Nephron progenitor cell (in vitro differentiated cells): ENCODE measurements at places on chromosomes 11 and 22.

GRCh38 chr11:5235364-5236095, 1.2 kb upstream of the HBD start:
- H3K27me3 ChIP-seq: peaks cover 16% of the 10 kb centered on the region
- DNase-seq: no peak
- H3K4me1 ChIP-seq: no peaks in the 10 kb centered on the region
- no peaks in the 10 kb centered on the region for H3K36me3 ChIP-seq

GRCh38 chr11:120674542-120674941, 163.0 kb downstream of the GRIK4 start:
- no peak for DNase-seq
- no peaks in the 10 kb centered on the region for H3K36me3 ChIP-seq
- peak overlapping the region; percentile 43 for H3K27ac ChIP-seq
- no peak overlapping the region for H3K4me3 ChIP-seq
- peaks cover 5% of the 10 kb centered on the region for H3K27me3 ChIP-seq

DNA sequence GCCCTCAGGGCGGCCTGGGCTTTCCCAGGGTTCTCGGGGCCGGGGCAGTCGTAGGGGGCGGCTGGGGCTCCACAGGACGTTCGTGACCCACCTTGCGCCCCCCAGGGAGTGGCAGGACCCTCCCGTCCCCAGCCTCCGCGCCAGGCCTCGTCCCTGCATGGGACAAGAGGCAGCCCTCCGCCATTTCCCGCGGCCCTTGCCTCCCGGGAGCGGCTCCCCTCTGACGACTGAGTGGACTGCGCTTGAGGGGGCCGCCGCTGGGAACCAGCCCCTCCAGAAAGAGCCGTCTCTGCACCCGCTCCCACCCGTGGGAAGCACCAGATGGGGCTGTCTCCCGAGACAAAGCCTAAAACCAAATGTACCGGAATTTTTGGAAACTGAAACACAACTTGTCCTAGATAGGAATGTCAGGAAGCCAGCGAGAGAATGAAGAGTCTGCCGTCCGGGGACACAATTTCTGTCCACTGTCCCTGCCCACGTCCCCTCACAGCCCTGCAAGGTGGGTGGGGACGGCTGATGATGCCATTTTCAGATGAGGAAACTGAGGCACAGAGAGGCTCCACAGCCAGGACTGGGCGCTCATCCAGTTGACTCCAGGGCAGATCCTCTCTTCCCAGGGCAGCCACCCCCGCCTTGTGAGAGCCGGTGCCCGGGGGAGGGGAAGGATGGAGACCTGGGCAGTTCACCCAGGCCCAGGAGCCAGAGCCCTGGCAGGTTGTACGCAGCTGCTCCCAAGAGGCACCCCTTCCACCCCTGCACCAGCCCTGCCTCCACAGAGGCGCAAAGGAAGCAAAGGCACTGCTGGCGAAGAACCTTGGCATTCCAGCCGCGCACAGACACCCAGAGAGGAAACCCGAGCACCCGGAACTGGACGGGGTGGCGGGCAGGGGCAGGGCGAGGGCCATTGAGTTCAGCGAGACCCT, 18.1 kb upstream of the PICK1 start:
- H3K4me3 ChIP-seq: no peak overlapping the region
- H3K36me3 ChIP-seq: no peaks in the 10 kb centered on the region
- peak overlapping the region; percentile 37 for H3K27ac ChIP-seq
- no peak for DNase-seq

DNA sequence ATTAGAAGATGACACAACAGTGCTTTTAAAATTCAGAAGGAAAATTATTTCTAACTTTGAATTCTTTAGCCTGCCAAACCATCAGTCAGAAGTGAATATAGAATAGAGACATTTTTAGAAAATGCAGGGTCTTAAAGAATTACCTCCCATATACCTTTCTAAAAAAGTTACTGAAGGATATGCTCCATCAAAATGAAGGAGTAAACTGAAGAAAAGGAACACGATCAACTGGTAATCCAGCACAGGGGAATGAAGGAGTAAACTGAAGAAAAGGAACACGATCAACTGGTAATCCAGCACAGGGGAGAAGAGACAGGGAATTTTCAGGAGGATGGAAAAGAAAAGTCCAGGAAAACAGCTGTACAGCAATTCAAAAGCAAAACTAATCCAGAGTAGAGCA, 75.4 kb upstream of the LDLRAD3 start:
- peaks cover 10% of the 10 kb centered on the region for H3K36me3 ChIP-seq
- peaks cover 13% of the 10 kb centered on the region for H3K27me3 ChIP-seq
- no peak overlapping the region for H3K27ac ChIP-seq
- H3K4me1 ChIP-seq: no peaks in the 10 kb centered on the region

GRCh38 chr11:62402226-62402959, 16.4 kb upstream of the SCGB1A1 start:
- H3K36me3 ChIP-seq: no peaks in the 10 kb centered on the region
- H3K4me3 ChIP-seq: no peak overlapping the region
- peak overlapping the region; percentile 9 for H3K27ac ChIP-seq
- no peak for DNase-seq

DNA sequence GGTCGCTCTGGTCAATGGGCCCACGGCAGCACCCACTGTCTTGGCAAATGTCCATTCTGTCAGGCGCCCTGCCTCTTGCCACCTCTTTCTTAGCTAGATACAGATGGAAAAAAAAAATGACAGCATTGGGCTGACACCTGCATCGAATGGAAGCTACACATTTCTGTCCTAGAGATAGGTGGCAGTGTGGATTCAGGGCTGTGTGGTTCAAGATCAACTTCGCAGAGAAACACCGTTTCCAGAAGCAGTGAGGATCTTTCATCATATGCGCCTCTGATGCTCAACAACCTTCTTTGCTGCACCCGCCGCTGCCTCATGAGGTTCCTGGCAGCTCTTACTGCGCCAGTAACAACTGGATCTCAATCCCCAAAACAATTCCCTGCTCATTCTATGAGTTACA, 236.3 kb downstream of the KIRREL3 start:
- DNase-seq: no peak
- H3K27me3 ChIP-seq: peaks cover 12% of the 10 kb centered on the region
- H3K4me3 ChIP-seq: no peak overlapping the region

DNA sequence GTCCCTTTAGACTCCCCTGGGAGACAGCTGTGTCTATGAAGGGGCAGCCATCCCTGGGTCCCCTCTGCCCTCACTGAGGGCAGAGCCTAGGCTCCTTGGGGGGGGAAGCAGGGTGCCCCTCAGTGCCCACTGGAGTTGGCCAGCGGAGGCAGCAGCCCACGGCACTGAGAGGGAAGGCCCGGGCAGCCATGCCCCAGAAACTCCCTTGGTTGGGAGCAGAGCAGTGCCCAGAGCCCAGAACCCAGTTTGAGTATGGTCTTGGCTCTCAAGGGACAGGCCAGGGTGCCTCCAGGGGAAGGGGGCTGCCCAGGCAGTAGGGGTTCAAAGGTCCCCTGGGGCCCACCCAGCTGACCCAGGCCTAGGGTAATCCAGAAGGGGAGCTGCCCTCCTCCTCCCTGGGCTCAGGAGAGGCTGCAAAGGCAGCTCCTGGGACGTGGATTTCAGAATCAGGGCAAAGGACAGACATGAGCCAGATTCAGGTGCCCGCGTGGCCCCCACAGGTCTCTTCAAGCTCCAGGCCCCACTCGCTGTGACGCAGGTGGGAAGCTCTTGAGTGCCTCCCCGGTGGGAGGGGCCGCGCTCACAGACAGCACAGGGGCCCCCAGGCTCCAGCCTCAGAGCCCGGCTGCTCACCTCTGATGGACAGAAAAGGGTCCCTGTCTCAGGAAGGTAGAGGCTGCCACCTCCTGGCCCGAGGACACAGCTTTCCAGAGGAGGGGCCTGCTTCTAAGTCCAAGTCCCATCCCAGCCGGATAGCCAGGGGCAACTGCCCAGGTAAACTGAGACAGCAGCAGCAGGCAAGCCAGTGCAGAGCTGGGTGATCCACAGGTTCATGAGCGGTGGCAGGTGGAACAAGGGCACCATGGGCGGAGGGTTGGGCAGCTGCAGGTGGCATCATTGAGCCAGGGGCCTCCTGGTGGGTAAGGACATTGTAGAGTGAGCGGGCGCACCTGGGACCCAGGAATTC, 2.6 kb downstream of the C11orf21 start:
- no peak overlapping the region for H3K27ac ChIP-seq
- no peak overlapping the region for H3K4me3 ChIP-seq
- peaks cover 15% of the 10 kb centered on the region for H3K4me1 ChIP-seq
- DNase-seq: peak; percentile 47
- H3K27me3 ChIP-seq: peaks cover 15% of the 10 kb centered on the region
- no peaks in the 10 kb centered on the region for H3K36me3 ChIP-seq

GRCh38 chr22:37353839-37354238, 71.5 kb downstream of the CYTH4 start:
- no peak for DNase-seq
- no peak overlapping the region for H3K4me3 ChIP-seq
- H3K4me1 ChIP-seq: peaks cover 11% of the 10 kb centered on the region
- no peaks in the 10 kb centered on the region for H3K36me3 ChIP-seq
- H3K27me3 ChIP-seq: peaks cover 43% of the 10 kb centered on the region

- no peak overlapping the region for H3K27ac ChIP-seq
- H3K4me1 ChIP-seq: peaks cover 11% of the 10 kb centered on the region
- H3K4me3 ChIP-seq: no peak overlapping the region
- no peaks in the 10 kb centered on the region for H3K36me3 ChIP-seq
- H3K27me3 ChIP-seq: peaks cover 8% of the 10 kb centered on the region
Observed at GRCh38 chr22:17241576-17242330, 22.5 kb upstream of the ADA2 start.

DNA sequence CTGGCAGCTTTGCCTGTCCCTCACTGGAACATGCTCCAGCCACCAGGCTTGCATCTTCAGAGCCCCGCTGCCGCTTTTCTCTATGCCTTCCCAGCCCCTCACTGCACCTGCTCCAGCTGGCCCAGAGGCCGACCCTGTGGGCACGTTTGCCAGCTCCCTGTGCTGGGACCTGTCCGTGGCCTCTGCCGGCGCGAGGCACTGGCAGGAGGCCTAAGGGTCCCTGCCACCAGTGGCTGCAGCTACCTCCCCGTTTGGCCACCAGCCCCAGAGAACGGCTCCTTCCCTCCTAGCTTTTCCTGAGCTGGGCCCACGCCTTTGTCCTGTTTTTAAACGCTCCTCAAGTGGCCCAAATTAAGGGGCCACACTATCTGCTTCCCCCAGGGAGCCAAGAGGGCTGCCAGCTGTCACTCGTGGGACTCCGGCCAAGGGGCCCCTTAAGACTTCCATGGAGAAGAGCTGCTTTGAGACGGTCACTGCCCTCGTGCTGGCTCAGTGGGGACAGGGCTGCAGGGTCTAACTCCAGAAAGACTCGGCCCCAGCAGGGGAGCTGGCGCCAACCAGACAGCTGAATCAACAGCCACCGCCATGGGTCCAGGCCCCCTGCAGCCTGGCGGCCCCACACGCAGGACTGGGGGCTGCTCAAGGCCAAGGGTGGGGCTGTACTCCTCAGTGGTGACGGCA, 24.6 kb upstream of the WNT7B start:
- H3K4me1 ChIP-seq: peaks cover 23% of the 10 kb centered on the region
- DNase-seq: peak; percentile 1
- H3K36me3 ChIP-seq: no peaks in the 10 kb centered on the region
- H3K27ac ChIP-seq: peak overlapping the region; percentile 72
- no peak overlapping the region for H3K4me3 ChIP-seq
- peaks cover 9% of the 10 kb centered on the region for H3K27me3 ChIP-seq

GRCh38 chr22:41347066-41347859, 34.5 kb upstream of the TEF start:
- H3K27ac ChIP-seq: no peak overlapping the region
- H3K4me1 ChIP-seq: no peaks in the 10 kb centered on the region
- no peak overlapping the region for H3K4me3 ChIP-seq
- peaks cover 1% of the 10 kb centered on the region for H3K27me3 ChIP-seq
- no peak for DNase-seq

- no peak overlapping the region for H3K4me3 ChIP-seq
- H3K27ac ChIP-seq: peak overlapping the region; percentile 47
- H3K27me3 ChIP-seq: peaks cover under 1% of the 10 kb centered on the region
- DNase-seq: no peak
- H3K36me3 ChIP-seq: peaks cover 69% of the 10 kb centered on the region
Observed at GRCh38 chr11:78070621-78071020, 7.0 kb downstream of the THRSP start.

DNA sequence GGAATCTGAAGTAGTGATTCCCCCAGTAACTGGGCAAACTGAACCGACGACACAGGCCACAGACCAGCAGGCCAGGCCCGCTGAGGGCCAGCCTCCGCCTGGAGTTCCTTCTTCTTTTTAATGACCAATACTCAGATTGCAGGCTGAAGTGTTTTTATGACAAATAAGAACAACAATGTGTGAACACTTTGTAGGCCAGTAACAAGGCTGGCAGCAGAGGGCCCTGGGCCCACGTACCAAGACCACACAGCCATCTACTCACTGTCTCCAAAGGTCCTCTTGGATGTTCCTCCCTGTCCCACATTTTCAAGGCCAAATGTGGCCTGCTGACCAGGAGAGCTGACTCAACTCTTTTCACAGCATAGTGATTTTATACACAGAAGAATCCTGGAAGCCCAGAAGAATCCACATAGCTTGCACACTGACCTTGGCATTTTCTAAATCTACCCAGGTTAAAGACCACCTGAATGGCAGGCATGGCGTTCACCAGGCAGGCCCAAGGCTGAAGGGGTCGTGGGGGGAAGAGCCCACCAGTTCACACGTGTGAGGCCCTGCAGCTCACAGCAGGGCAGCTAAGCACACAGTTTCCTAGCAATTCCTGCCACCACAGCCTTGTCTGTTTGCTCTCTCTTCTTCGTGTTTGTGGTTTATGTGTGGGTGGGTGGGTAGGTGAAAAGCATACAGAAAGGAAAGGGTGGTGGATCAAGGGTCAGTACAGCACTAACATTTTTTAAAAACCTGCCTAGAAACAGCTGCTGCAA, 13.3 kb downstream of the SMCO4 start:
- no peak overlapping the region for H3K4me3 ChIP-seq
- H3K4me1 ChIP-seq: peaks cover 54% of the 10 kb centered on the region
- H3K27me3 ChIP-seq: no peaks in the 10 kb centered on the region
- no peak for DNase-seq

DNA sequence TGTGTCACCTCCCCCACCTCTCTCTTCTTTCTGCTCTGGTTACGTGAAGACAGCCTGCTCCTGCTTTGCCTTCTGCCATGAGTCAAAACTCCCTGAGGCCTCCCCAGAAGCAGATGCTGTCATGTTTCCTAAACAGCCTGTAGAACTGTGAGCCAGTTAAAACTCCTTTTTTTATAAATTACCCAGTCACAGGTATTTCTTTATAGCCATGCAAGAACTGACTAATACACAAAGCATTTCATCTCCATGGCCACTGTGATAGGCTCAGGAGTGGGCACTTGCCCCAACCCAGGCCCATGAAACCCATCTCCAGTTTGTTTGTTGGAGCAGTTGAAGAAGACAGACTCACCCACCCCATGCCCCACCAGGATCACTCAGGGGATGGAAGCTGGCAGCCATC, 253.3 kb upstream of the ISX start:
- no peak overlapping the region for H3K4me3 ChIP-seq
- H3K4me1 ChIP-seq: peaks cover 27% of the 10 kb centered on the region
- peaks cover 4% of the 10 kb centered on the region for H3K27me3 ChIP-seq
- H3K27ac ChIP-seq: peak overlapping the region; percentile 65
